ENCODE measurements at places on chromosomes 3 and 15. TPM values are rescaled to one million over a fixed set of nuclear protein-coding genes. Genes with fewer than 3 reads are reported as not detected.

The TPRG1 gene
- 0.23 TPM for total RNA-seq

The MYH15 gene
- 0.15 TPM for total RNA-seq

The CGNL1 gene
- 0.78 TPM for total RNA-seq

The ROBO1 gene
- total RNA-seq = 16.5 TPM

The PIGZ gene
- total RNA-seq = 1.7 TPM

The CHL1 gene
- not detected for total RNA-seq

The CHSY1 gene
- 28.1 TPM for total RNA-seq

The RNU5B-1 gene
- total RNA-seq = not detected

The NEK10 gene
- total RNA-seq = 1.3 TPM

The LMAN1L gene
- not detected for total RNA-seq

The SEMA3F gene
- 15.0 TPM for total RNA-seq

The TLR9 gene
- 0.09 TPM for total RNA-seq

The KBTBD8 gene
- total RNA-seq = 0.91 TPM

The REC114 gene
- total RNA-seq = not detected

The CD96 gene
- not detected for total RNA-seq

The SOX2 gene
- total RNA-seq = 0.53 TPM

The FRMD5 gene
- total RNA-seq = 2.2 TPM

The TGM4 gene
- total RNA-seq = 0.18 TPM

The SLCO3A1 gene
- total RNA-seq = 21.5 TPM

The PAQR5 gene
- total RNA-seq = 88.0 TPM

The FOXL2 gene
- 4.2 TPM for total RNA-seq

The ARRDC4 gene
- 0.21 TPM for total RNA-seq

The SNX22 gene
- total RNA-seq = 0.74 TPM

All from A549 treated with GW870086 at 1 μM for 4 hours (cell line).